ENCODE measurements at places on chromosomes 5 and 9. TPM values are rescaled to one million over a fixed set of nuclear protein-coding genes. Genes with fewer than 3 reads are reported as not detected.

DNA sequence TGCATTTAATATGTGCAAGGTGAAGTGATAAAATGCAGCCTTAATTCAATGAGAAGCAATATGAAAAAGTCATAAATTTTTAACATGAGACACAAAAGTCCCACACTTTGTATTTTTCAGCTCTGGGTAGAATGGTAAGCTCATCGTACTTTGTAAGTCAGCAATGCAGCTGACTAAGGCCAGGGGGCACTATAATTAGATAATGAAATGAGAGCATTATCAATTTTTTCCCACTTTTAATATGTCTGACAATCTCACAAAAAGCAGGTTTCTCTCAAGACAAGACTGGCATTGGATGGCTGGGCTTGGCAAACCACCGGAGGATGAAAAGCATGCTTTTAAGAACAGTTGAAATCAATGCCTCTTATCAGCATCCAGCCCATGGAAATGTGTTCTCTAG lies 162.8 kb downstream of the FAM174A start:
- ATAC-seq, result no peak

- peak; percentile 100 for ATAC-seq
Measured at GRCh38 chr9:119322184-119322583, 47.1 kb downstream of the BRINP1 start.

- ATAC-seq, result no peak
Measured at GRCh38 chr5:147957901-147958300, 51.6 kb upstream of the C5orf46 start.

- no peak for ATAC-seq
Measured at GRCh38 chr9:70462300-70462699, 47.8 kb upstream of the KLF9 start.

DNA sequence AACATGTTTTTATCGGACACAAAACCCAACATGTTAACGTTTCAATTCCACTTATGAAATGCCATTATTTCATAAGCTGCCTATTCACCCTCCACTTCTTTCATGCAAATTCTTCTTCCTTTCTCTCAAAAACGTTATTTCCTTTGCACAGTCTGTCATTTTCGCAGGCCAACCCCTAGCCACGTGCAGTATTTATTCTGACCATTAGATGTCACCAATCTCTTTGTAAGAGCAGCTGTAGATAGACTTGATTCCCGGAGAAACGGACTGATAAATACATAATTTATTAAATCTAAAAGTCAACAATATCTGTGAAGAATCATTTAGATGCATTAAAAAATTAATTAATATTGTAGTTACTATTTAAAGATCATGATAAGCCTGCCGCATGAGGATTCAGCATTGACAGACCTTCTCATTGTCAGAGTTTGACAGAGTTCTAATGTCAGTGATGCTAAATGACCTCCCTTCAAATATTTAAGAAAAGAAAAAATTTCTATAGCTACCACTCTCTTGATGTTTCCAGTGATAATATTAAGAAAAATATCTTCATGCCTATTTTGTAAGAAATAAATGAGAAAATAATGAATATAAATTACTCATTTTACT lies 933.6 kb downstream of the CDH12 start:
- ATAC-seq, result peak; percentile 74

DNA sequence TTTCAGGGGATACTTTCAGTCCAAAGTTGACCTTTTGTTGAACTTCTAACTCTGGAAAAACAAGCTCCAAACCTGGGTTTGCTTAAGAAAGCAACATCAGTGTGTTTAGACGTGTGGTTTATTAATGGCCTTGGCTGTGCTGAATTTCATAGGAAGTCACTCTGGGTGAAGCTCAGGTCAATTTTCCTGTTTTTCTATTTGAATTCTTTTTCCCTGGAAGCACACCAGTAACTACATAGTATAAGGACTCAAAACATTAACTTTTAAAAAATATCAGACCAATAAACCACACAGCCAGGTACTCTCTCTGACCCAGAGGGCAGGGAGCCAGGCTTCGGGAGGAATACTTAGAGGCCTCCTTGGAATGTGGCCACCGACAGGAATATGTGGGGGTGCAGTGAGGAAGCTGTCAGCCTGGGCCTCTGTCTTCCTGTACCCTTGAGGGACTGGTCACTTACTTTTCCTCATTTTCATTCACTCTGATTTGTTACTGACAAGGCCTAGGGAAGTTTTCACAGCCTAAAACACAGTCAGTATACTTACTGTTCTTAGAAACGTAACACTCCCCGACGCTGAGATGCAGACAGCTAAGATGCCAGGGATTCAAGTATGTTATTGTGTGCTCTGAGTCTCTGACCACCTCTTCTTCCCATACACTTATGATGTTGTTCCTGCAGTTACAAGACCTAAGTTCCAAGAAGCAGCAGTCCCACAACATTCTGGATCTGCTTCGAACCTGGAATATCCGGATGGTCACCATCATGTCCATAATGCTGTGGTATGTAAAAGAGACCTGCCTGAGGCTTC lies 18.9 kb downstream of the SLC22A5 start:
- ATAC-seq, result no peak

GRCh38 chr5:19880458-19880857 lies 107.5 kb downstream of the CDH18 start:
- no peak for ATAC-seq

Gene SH3TC2
- total RNA-seq, result 1.0 TPM

- no peak for ATAC-seq
Measured at GRCh38 chr5:16894236-16895057, 41.6 kb downstream of the MYO10 start.

- ATAC-seq, result no peak
Measured at GRCh38 chr9:81519816-81520495, 169.4 kb downstream of the TLE1 start.

DNA sequence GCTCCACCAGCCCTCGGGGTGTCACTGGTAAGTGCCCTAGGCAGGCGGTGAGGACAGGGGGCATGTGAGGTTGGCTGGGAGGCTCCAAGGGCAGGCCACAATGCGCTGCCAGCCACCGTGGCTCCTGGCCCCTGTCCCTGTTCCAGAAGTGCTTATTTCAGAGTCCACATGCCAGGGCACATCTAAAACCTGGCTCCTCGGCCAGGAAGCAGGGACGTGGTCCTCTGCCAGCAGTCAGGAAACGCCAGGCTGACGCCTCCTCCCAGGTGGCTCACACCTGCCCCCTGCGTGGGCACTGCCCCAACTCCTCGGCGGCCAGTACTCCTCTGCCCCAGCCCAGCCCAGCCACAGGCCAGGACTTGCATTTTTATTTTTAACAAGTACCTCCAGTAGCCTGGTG lies 68.5 kb downstream of the SECISBP2 start:
- ATAC-seq, result no peak

DNA sequence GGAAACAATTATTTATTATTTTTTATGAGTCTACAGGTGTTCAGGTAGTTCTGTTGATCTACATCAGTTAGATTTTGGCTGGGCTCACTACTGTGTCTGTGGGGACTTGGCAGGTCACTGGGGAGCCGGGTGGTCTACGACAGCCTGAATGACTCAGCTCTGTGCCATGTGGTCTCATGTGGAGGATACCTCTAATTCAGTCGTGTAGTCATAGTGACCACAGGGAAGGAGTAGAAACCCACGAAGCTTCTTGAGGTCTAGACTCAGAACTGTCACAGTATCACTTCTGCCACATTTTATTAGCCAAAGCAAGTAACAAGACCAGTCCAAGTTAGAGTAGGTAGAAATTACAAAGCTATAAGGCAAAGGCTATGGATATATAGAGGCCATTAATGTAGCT lies 64.7 kb upstream of the GRAMD2B start:
- ATAC-seq, result no peak

Gene SH2D3C
- total RNA-seq, result 4.2 TPM

GRCh38 chr5:119346394-119346793 lies 9.4 kb upstream of the TNFAIP8 start:
- ATAC-seq, result no peak

GRCh38 chr9:134960701-134961181 lies 43.0 kb upstream of the FCN1 start:
- no peak for ATAC-seq

Gene CEL
- total RNA-seq, result 1.6 TPM

Gene SLC46A2
- total RNA-seq, result 0.72 TPM

GRCh38 chr5:22514231-22514630 lies 338.9 kb downstream of the CDH12 start:
- ATAC-seq, result peak; percentile 40

Gene NUTM2G
- 0.65 TPM for total RNA-seq

Gene CCIN
- total RNA-seq, result not detected

GRCh38 chr5:116754556-116754955 lies 179.9 kb upstream of the SEMA6A start:
- ATAC-seq, result no peak

DNA sequence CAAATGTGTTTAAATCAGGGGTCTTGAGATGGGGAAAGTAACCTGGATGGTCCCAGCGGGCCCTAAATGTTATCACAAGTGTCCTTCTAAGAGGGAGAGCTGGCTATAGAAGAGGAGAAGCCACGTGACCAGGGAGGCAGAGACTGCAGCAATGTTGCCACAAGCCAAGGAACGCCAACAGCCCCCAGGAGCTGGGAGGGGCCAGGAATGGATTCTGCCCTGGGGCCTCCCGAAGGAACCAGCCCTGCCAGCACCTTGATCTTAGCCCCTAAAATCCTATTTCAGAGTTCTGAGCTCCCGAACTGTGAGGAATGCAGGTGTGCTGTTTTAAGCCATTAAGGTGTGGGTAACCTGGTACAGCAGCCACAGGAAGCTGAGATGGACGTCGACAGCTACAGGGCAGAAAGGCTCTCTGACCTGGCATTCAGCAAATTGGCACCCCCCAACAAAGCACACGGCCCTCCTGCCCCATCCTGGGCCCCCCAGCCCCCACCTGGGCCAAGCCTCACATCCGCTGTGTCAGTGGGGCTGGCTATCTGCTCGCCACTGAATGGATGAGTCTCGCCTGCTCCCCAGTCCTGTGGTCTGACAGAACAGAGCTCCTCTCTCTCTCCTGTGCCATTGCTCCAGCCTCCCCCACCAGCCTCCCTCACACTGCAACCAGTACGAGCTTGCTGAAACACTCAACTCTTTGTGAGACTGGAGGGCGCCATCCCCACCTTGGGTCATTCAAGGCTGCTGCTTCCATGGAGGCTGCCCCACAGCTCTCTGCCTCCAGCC lies 78.8 kb downstream of the ADAMTS2 start:
- ATAC-seq, result peak; percentile 8

GRCh38 chr5:127940854-127941253 lies 142.7 kb upstream of the SLC12A2 start:
- no peak for ATAC-seq

DNA sequence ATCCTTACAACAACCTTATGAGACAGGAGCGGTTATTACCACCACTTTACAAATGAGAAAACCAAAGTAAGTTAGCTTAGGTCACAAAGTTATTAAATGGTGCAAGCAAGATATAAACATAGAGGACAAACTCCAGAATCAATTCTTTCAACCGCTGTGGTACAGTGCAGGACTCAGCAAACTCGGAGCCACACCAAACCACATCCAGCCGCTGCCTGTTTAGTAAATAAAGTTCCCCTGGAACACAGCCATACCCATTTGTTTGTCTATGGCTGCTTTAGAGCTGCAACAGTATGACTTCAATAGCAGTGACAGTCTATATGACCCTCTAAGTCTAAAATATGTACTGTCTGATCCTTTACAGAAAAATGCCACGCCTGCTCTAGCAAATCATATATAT lies 1567.2 kb upstream of the WWC1 start:
- no peak for ATAC-seq

Gene GFI1B
- 1.1 TPM for total RNA-seq

- no peak for ATAC-seq
Measured at GRCh38 chr9:135277219-135278201, 190.0 kb downstream of the OLFM1 start.

Gene CCL19
- total RNA-seq, result not detected

GRCh38 chr9:69785757-69786156 lies 25.9 kb upstream of the PTAR1 start:
- ATAC-seq, result no peak

DNA sequence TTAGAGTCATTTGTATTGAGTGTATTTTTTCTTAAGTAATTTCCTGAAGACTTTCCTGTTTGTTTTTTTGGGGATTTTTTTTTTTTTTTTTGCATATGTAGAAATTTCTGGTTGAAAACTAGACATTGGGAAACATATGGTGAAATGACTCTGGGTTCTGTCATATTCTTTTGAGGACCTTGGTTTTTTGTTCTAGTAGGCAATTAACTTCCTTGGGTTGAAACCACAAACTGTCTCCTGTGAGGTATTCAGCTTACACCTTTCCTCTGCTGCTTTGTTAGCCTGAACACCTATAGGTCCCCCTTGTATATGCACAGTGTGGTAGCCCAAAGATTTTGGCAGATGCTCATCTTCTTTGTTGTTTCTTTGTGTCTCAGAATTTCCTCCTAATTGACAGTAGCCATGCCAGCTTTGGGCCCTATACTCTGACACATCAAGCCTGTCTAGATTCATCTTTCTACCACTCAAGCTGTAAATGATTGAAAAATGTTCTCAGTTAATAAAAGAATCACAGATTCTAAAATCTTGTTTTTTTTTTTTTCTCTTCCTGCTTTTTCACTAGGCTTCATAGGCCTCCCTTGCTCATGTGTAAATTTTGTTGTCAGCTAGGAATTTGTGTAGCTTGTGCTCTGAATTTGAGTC lies 140.6 kb downstream of the COMMD10 start:
- ATAC-seq, result no peak

Gene LCN10
- 1.5 TPM for total RNA-seq

GRCh38 chr9:6910032-6910431 lies 152.3 kb downstream of the KDM4C start:
- ATAC-seq, result no peak

Gene SLC1A3
- 5.9 TPM for total RNA-seq

Gene GLDC
- 1.1 TPM for total RNA-seq

DNA sequence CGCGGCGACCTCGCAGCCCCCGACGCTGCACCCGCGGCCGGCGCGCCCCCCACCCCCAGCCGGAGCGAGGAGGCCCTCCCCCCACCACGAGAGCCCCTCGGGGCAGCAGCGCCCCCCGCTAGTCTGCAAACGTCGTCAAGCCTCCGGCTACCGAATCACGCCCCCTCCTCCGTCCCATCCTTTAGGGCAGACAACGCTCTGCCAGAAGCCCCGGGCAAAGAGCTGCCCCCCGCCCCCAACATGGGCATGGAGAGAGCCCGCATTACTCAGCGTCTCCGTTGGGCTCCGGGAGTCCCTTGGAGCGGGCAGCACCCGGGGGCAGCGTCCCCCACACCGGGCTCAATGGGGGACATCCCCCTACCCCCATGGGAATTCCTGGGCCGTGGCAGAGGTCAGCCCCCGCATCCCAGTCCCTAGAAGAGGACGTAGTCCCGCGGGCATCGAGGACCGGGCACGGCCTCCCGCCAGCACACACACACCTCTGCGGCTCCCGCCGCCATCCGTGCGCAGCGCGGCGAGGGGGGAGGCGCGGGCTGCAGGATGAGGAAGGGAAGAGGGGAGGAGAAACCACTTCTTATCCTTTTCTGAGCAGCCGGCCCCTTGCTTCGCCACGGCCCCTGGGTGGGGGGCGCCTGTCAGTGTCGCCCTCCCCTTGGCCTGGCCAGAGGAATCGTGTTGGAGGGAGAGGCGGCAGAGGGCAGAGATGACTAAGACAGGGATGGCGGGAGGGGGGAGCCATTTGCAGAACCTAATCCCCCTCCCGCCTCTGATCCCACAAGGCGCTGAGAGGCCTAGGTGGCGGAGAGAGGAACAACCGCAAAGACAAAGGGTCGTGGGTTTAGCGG lies 750 bp downstream of the DNM1 start:
- peak; percentile 77 for ATAC-seq

GRCh38 chr5:124034963-124035362 lies 523.0 kb downstream of the CSNK1G3 start:
- no peak for ATAC-seq

Data from motor neuron (in vitro differentiated cells).